ENCODE measurements at places on chromosomes 13 and 19.

DNA sequence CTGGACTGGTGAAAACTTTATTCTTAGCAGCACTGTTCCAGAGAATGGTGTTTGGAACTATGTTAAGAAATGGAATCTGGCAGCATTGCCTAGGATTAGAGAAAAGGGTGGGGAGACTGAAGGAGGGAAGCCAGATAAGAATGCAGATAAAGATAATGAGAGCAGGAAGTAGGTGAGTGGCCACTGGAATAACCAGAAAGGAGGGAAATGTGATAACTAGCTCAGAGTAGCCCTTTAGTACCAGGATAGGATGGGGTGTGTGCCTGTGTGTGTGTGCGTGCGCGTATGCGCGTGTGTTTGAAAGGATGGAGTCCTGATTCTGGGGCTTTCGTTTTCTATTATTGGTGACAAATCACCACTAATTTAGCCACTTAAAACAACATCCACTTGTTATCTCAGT is 33.4 kb upstream of the FRY start:
- no peak for DNase-seq

DNA sequence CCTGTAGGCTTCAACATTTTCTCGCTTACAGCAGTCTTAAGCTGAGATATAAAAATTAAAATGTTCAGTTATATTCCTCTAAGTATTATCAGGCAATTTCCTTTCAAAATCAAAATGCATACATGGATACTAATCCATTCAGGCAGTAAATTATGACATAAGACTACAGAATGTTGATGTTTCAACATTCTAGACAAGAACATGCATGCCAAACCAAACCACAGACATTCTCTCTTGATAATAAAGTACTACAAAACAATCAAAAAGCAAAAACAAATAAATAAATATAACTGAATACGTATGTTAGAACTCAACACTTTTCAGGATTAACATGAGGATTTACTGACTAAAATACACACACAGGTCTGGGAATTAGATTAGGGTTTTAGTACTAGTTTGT is 7.7 kb downstream of the DIS3 start:
- no peak for DNase-seq

- no peak for DNase-seq
Observed at GRCh38 chr13:94854688-94855087, 142.3 kb upstream of the SOX21 start.

- no peak for DNase-seq
Observed at GRCh38 chr13:36887758-36888521, 32.1 kb downstream of the SMAD9 start.

DNA sequence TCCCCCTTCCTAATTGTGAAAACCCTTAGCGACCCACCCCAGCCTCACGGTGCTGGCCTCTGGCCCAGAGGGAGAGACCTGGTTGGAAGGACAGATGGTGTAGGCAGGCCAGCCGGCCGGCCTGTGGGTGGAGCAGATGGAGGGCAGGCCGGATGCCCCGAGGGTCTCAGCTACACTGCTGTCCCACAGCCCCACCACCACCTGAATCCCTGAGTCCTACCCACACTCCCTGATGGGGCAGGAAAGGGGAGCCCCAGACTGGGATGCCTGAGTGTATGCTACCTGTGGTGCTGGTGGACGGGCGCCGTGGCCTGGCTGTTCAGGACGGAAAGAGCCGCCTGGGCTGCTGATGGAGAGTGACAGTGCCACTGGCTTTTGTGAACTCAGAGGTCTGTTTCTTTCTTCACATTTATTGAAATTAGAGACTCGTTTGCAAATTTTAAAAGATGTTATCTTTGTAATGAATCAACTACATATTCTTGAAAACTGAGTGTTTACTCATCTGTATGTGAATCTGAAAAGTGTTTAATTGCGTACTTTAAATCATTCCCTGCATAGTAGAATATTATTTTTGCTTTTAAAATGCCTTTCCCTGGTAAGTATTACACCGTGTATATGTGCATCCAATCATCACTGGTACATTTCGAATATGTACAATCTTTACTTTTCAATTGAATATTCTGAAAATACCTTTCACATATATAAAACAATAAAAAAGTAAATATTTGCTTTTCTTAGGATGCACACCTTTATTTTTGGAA is 35.7 kb downstream of the TFDP1 start:
- DNase-seq = no peak

DNA sequence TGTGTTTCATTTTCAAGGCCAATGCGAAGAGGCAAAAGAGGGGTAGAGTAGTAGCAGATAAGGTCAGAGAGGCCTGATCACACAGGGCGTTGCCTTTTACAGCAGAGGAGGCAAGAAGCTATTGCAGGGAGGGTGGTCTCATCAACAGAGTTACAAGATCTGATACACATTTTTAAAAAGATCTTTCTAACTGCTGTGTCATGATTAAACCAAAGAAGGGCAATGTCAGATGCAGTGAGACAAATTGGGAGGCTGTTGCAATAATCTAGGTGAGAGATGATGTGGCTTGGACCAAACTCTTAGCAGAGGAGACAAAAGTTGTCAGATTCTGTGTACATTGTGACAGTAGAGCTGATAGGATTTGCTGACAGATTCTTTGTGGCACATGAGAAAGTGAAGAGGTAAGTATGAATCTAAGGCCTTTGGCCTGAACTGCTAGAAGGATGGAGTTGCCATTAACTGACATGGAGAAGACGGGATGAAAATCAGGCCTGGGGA is 13.0 kb upstream of the LRRC63 start:
- no peak for DNase-seq

DNA sequence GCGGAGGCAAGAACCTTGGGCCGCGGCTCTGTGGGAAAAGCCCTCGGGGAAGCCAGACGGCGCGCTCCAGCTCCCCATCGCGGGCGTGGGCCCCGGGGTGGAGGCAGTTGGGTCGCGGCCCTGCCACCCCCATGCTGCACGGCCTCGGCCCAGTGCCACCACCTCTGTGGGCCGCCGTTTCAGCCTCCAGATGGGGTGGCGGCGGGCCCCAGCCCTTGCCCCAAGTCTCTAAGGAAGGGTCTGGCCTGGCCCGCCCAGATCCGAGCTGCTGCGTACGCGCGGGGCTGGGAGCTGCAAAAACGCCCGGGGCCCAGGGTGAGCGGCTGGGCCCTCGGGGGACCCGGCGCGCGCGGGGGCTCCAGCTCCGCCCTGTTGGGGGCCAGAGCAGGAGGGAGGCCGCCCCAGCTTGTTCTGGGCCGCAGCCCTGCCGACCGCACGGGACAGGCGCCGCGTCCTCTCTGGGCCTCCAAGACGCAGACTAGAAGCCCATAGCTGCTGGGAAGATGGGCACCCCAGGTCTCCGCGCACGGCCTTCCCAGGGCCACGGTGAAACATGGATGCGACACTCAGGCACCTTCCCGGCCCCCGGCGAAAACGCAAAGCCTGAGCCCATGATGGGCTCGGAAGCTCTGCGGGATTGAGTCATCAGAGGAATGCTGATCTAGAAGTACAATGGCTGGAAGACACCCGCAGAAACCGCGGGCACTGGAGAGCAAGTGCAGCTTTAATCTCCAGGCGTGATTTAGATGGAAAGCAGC is 110.1 kb downstream of the KCTD15 start:
- DNase-seq = peak; percentile 38

DNA sequence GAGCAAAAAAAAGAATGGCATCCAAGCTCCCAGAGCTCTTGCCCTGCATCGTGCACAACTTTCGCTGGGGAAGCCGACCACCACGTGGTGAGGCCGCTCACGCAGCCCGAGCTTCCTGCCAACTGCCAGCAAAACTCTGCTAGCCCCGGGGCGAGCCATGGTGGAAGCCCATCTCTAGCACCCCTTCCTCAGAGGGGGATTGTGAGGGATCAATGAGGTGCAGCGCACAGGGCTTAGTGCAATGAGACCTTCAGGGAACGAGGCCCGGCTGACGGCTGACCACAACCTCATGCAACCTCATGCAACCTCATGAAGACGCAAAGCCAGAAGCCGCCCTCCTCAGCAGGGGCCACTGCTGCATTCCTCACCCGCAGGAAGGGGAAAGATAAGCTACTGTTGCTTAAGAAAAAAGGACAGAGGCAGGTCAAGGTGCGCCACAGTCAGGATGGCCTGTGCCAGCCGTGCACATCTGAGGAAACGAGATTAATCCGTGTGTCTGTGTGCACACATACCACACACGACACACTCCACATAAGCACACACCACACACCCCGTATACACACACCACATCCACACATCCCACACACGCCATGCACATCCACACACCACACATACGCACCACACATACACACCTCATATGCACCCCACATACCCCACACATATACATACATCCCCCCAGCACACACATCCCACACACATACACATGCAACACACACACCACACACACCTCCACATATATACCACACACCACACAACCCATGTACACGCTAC is 9.6 kb downstream of the HSPBP1 start:
- DNase-seq = no peak

DNA sequence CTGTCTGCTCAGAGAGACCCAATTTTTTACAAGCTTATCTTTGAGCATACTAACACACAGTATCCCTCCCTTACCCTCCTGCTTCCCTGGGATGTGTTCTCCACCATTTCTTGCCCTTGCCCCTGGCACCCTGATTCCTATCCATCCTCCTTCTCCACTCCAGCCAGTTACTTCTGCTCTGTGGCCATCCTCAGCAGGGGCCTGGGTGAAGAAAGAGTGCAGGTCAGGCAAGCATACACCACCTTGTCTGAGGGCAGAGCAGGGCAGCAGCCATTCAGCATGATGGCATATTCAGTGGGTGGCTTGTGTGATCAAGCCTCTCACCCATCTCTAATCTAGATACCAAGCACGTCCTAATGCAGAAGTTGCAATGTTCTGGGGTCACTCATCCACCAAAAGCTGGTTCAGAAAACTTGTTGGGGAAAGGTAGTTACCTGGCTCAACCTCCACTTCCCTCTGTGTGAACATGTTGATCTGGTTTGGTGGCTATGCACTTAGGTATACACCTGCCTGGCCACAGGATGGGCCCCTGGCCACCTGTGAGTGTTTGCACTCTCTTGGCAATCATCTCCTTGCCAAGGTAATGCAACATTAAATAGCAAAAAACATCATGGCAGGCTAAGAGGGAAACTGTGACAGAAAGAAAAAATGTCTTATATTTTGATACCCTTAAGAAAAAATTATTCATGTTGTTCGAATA is 900.3 kb upstream of the MIR17HG start:
- no peak for DNase-seq

- DNase-seq = peak; percentile 67
Observed at GRCh38 chr13:23679220-23679619, 109.0 kb downstream of the TNFRSF19 start.

GRCh38 chr19:11578258-11579142 is 1.1 kb upstream of the ACP5 start:
- no peak for DNase-seq

GRCh38 chr19:4583961-4584669 is 24.6 kb upstream of the SEMA6B start:
- DNase-seq = peak; percentile 32

DNA sequence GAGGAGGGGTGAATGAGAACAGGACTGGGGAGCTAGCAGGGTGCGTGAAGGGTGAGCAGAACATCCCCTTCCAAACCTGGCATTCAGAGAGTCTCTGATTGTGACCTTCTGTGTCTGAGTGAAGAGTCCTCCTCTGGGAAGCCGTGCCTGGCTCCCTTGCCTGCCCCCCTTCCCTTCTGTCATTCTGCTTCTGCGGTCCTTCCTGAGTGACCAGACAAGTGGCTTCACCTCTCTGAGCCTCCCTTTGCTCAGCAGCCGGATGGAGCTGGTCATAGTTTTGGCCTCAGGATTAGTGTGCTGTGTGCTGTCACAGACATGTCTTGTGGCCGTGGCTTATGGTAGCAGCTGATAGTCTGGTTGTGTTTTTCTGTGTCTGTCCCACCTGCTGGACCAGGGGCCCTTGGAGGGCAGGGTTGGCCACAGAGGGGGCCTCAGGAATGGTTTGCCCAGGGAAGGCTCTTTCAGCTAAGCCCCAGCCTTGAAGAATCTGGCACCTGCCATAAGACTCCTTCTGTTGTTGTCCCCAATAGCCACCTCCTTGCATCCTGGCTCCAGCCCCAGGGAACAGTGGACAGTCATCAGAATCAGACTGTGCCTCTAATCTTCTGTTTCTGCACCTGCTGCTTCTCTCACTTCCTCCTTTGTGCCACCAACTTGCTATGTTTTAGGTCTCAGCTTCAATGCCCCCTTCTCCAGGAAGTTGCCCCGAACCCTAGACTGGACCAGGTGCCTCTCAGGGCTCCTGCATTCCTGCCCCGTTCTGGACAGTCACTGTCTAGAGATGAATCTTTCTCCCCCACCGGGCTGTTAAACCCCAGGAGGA is 5.9 kb downstream of the CLPTM1 start:
- DNase-seq = no peak

GRCh38 chr19:16831531-16831930 is 2.3 kb downstream of the SIN3B start:
- DNase-seq = no peak

GRCh38 chr19:46303691-46304397 is 7.0 kb downstream of the HIF3A start:
- peak; percentile 25 for DNase-seq

GRCh38 chr13:33119856-33120543 is 103.8 kb downstream of the KL start:
- DNase-seq = peak; percentile 27

GRCh38 chr19:37988758-37989635 is 82.0 kb downstream of the SIPA1L3 start:
- peak; percentile 42 for DNase-seq

DNA sequence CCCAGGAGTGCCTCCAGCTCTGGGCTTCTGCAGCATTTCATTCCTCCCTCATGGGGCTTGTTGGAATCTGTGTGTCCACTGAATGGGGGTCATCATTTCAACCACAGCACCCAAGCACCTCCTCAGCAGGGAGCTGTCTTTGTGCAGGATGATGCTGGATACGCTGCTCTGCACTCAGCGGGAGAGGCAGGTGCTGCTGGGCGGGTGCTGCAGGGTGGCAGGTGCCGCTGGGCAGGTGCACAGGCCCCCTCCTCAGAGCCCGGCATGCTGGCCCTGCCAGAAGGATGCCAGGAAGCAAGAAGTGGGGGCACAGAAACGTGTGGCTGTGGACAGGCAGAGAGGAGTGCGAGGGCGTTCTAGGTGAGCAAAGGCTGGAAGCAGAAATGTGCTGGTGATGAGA is 121.8 kb upstream of the VSTM2B start:
- DNase-seq = no peak

DNA sequence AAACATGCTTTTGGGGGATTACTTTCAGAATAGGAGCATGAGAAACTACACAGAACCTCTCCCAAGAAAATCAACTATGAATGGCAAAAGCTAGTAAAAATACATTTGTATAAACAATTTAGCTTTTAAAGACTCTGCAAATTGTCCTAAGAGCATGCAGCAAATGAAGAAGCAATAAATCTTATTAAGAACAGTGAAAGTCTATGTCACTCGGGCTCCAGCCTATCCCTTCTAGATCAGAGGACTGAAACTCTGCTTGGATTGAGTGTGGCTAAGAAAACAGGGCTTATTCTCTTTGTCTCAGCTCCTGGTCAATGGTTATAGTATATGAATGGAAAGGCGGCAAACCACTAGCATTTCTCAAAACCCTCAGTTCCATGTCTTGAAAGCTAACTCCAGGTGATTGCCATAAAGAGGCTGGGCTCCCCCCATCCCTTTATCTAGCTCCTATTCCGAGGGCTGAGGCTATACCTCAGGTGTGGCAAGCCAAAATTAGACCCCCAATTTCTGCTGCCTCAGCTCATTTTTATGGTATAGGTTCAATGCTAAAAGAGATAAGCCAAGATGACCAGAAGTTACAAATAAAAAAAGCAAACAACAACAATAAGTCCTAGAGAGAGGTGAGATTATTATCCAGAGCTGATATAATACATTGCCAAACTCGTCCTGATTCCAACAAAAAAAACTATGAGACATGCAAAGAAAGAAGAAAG is 953.2 kb downstream of the SLITRK6 start:
- DNase-seq = no peak

- DNase-seq = peak; percentile 94
Observed at GRCh38 chr13:21528616-21529015, 69.5 kb upstream of the ZDHHC20 start.

Data from fibroblast of skin of back (primary cell).